AG09309 (cell line): ENCODE measurements at places on chromosomes 6 and 20.

DNA sequence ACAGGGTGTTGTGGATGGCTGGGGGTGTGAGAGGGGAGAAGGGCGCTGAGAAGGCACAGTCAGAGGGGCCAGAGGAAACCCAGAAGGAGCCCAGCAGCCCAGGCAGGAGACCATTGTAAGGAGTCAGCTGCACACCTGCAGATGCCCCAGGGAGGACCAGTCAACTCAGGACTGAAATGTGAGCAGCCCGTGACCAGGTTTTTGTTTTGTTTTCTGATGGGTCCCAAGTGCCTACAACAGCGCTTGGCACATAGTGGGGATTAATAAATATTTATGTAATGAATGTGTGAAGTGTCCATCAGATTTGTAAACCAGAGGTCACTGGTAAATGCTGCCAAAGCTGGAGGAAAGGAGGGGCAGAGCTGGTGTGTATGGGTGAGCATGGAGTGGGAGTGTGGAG, 30.2 kb downstream of the TRAM2 start:
- DNase-seq = no peak

- no peak for DNase-seq
Observed at GRCh38 chr6:154596701-154597100, 86.2 kb upstream of the CNKSR3 start.

DNA sequence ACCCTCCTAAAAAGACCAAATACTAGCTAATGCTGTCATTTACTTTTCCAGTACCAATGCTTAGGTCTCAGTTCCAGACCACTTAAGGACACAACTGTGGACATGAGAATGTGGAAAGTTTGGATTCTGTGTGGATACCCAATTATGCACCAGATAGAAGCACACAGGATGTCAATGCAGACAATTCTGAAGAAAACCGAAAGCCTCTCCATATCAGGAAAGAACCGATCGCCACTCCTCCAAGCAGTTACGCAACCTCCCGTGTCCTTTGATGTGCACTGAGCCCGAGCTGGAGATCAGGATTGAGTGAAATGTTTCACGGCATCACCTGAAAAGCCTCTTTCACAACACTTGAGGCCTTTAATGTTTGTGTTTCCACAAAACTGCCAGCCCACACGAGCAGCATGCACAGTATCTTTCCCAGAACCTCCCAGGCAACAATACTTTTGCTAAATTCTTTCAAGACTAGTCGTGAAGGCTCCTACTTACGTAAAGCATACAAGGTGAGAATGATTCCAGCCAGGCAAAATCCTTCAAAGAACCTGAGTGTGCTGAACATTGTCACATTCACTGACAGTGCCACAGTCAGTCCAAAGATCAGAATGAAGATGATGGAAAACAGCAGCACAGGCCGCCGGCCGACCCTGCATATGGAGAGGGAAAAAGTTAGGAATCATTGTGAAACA, 47.0 kb downstream of the SLC22A23 start:
- no peak for DNase-seq

GRCh38 chr20:34449674-34450592, 66.3 kb upstream of the DYNLRB1 start:
- no peak for DNase-seq

GRCh38 chr6:25301362-25301761, 22.2 kb downstream of the CARMIL1 start:
- no peak for DNase-seq

DNA sequence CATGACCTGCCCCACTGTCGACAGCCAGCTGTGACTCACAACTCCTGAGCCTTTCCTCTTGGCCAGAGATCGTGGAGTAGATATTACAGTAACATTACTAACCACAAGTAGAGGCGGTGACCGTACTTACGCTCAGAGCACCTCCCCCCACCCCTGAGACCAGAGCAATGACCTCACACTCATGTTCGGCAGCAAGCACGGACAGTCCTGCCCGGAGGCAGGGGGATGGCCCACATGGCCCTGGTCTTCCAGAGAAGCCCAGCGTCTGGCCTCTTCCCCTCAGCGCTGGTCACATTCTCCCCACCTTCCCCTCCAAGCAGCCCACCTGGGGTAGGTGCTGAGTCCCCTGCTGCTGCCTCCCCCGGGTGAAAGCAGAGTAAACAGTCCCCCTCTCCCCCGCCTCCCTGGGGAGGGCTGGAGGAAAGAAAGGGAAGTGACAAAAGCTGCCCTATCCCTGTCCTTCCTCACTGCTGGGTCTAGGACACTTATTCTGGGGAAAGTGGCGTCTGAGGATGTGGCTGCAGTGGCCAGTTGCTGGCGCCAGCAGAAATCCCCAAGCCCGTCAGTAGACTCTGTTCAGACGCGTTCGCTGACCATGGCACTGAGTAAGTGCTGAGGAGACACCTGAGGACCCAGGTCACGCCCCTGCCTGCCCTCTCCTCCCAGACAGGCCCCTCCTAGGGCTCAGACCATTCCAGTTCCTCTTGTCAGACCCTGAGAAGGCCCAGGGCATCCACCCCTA, 68.5 kb downstream of the MRPL14 start:
- DNase-seq = peak; percentile 96

DNA sequence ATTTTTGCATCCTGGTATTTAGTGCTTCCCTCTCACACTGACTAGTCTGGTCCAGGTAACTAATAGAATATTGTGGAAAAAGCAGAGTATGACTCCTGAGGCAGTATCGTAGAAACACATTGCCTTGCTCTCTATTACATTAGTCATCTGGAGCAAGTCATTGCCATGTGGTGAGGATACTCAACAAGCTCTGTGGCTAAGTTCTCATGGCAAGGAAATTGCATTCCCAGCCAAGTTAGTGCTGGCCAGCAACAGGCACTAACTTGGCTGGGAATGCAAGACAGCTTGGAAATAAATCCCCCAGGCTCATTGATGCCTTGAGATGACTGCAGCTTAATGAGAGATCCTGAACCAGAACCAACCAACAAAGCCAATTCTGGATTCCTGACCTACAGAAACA, 39.7 kb upstream of the HTR1B start:
- no peak for DNase-seq

- peak; percentile 1 for DNase-seq
Observed at GRCh38 chr6:13924146-13924948, 405 bp upstream of the RNF182 start.

- no peak for DNase-seq
Observed at GRCh38 chr20:37515876-37516275, 5.2 kb upstream of the NNAT start.

- no peak for DNase-seq
Observed at GRCh38 chr6:84667252-84668213, 96.9 kb downstream of the TBX18 start.
